ENCODE measurements at places on chromosomes 7 and 10.
A peak's percentile ranks its signal among the peaks of the same experiment; 100 is the strongest.

DNA sequence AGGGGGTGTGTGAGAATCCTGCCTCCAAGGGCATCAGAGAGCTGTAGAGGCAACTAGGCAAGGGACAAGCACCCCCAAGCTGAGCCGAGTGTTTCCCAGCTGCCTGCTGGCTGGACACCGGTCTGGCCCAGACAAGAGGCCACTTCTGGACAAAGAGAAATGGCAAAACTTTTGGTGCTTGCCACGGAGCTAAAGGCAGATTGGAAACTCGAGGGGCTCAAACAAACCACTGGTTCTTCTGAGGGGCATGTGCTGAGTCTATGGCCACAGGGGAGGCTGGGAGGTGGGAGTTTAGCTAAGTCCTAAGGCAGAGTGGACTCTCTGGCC, 66.5 kb upstream of the INPP5A start:
- DNase-seq, result no peak

- peak; percentile 41 for DNase-seq
Measured at GRCh38 chr7:80151274-80151665, 16.6 kb downstream of the GNAI1 start.

DNA sequence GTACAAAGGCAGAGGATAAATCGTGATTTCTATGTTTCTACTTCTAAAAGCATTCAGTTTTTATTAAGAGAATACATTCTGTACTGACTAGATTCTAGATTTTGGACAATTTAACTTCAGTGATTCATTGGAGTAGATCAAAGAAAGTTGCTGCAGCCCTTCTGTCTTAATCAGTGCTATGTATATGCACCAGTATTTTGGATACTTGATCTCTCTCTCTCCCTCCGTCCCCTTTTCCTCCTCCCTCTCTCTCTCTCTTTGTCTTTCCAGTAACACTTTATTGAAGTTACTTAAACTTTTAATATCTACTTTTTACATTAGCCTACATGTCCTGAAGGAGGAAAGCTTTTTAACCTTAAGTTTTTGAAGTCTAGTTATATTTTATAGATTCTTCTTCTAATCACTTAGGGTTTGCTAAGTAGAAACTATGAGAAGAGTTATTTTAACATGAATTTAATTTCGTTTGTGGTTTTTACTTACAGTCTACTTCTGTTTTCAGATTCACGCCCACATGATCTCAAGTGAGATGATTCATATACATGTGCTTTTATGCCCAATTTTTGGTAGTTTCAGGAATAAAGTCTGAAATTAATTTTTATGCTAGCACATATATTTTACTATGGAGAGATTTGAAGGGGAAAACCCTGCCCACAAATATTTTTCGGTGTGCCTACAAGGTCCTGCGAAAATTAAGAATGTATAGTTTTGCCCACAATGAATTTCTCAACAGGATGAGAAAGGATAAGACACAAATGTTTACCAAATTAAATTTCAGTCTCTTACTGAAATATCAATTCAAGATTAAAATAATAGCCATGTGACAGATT, 9.1 kb downstream of the MDFIC start:
- DNase-seq, result no peak

- DNase-seq, result no peak
Measured at GRCh38 chr7:42161719-42162118, 75.3 kb downstream of the GLI3 start.

- no peak for DNase-seq
Measured at GRCh38 chr10:110508806-110509544, 11.3 kb downstream of the DUSP5 start.

- DNase-seq, result no peak
Measured at GRCh38 chr7:1210321-1210978, 22.2 kb upstream of the UNCX start.

- no peak for DNase-seq
Measured at GRCh38 chr7:68166525-68166924, 1169.9 kb downstream of the TYW1 start.

DNA sequence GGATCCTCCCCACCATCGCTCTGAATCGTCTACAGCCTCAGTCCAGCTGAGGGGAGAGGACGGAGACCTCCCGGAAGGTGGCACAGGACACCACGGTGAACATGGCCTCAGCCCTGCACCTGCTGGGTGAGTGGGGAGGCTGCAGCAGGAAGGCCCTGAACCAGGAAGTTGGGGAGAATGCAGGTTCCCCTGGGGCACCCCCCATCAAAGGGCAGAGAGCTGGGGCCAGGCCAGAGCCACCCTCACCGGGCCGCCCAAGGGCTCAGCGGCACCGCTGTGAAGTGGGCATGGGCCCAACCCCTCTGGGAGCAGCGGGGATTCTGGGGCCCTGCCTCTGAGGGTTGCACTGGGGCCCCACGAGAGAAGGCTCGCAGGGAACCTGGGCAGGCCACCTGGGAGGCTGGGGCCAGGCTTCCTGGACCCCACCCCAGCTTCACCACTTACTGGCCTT, 98.7 kb downstream of the MICALL2 start:
- no peak for DNase-seq

Data from activated T-cell treated with anti-CD3 and anti-CD28 coated beads, Interleukin-2, amount 50 U/mL, for 48 hours (primary cell).